ENCODE measurements at places on chromosomes 2 and 18.

GRCh38 chr2:139574371-139574770, 794.2 kb upstream of the NXPH2 start:
- no peak for DNase-seq

DNA sequence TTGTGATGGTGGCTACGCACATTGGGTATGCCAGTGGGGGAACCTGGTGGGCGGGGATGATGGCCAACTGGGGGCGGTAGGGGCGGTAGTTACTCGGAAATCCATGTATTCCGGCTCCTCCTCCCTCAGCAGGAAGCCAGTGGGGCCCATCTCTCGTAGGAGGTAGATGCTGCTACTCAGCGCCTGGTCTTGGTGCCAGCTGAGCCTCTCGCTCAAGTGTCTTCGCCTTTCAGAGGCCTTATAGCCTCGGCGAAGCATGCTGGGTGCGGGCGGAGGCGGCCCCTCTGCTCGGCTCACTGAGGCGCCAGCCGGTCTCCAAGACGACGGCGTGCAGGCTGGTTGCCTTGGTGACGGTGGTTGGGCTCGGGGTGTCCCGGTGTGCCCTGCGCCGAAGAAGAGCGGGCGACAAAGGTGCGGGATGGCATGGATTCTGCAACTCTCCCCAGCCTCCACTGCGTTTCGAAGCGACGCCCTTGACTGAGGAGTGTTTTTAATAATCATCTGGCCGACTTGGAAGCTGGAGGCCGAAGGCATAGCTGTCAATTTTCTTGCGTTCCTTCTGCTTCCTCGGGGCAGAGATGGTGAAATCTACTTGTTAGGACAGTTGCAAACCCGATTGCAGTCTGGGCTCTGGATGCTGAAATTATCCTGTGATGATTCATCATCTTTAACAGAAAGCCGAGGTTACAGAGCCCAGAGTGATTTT, at the start of gene ZSWIM2:
Gene ZSWIM2 (minus strand): TSS at position 298 of the 706 bp plus-strand sequence. CDS start 40 bp downstream, at position 258.
- no peak for DNase-seq

DNA sequence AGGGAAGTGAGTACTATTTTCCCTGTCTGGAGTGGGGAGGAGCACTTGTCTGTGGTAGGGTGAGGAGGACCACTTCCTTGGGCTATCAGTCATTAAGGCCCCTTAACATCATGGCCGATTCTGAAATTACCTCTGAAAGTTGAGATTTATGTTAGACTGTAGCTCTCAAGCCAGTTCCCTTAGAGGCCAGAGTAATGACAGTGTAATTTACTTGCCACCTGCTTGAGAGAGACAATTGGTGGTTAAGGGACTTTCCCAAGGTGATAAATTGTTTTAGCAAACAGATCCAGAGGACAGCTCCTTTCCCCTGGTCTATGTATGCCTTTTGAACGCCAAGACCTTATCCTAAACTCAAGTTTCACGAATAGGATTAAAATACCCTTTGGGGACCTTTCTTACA, 56.1 kb downstream of the NEDD4L start:
- no peak for DNase-seq

- DNase-seq: no peak
These were observed 87.3 kb upstream of the SPHKAP start for GRCh38 chr2:228268756-228269155.

GRCh38 chr2:22167256-22167655, 1043.5 kb downstream of the TDRD15 start:
- no peak for DNase-seq

GRCh38 chr2:54810246-54810645, 86.8 kb downstream of the EML6 start:
- DNase-seq: no peak

DNA sequence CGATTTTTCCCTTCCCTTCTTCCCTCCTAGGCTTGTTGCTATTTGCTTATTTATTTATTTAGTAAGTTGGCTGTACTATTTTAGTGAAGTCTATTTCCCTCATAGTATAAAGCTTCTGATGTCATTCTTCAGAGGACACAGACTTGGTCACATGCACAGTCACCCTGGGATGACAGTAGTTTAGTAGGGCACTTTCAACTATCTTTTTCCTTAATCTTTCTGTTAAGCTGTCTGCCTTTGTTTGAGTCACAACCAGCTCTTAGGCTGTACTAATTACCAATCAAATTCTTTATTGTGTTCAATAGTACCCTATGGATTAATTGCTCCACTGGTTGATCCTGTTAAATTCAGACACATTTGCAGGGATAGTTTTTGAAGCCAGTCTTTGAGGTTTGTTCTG, 26.9 kb upstream of the RAB31 start:
- DNase-seq: no peak

DNA sequence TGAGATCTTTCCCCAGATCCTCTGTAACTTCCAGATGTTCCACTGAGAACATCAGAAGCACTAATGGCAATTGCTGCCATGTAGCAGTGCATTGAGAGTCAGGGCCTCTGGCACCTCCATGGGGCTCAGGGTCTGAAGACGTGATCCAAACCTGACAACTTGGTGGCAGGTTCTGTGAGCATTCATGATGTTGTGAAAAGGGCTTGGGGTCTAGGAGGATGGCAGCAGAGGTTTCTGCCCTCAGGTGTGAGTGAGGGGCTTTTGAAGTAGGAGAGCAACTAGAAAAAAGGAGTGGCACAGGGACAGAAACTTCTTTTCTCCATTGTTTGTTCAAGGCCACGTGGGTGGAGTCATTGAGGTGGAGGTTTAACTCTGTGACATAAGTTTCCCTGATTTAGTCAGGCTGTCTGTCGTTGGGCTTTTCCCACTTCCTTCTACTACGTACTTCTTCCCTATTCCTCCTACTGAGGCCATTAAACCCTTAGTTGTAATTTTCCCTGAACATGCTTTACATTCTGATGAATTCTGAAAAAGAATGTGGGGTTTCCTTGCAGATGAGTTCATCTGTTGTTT, 13.1 kb downstream of the CFLAR start:
- DNase-seq: no peak

GRCh38 chr2:55017428-55017827, 32.8 kb downstream of the RTN4 start:
- no peak for DNase-seq

GRCh38 chr2:235024931-235025773, 73.3 kb downstream of the SH3BP4 start:
- DNase-seq: no peak

GRCh38 chr2:129753261-129753660, 226.2 kb upstream of the RAB6C start:
- no peak for DNase-seq

DNA sequence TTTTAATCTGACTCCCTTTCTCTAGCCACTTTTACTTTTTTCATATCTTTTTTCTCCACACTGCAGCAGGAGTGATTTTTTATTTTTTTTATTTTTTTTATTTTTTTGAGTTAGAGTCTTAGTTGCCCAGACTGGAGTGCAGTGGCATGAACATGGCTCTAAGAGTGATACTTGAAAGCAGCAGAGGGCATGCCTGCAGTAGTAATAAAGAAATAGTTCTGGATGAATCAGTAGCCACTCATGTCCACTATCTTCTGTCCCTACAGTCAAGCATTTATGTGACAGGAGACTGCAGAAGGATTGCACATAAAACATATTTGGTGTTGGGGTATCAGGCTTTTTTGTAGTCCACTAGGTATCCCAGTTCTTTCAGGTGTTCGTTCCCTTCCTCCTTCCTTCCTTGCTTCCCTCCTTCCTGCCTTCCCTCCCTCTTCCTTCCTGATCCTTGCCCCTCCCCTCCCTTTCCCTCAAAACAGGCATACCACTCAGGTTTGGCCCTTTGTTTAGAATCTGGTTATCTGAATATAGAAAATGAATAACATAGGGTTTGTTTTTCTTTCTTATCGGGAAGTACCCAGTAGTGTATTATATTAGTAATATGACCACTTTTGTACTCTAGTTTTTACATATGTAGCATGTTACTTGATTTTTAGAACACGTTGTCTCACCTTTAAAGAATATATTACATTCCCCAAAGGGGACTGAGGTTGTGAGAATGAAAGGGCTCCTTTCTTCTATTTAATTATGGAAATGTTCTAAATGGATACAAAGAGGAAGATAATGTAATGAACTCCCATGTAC, 23.5 kb downstream of the MIB1 start:
- DNase-seq: no peak

GRCh38 chr2:239225371-239225851, 175.4 kb downstream of the HDAC4 start:
- no peak for DNase-seq

DNA sequence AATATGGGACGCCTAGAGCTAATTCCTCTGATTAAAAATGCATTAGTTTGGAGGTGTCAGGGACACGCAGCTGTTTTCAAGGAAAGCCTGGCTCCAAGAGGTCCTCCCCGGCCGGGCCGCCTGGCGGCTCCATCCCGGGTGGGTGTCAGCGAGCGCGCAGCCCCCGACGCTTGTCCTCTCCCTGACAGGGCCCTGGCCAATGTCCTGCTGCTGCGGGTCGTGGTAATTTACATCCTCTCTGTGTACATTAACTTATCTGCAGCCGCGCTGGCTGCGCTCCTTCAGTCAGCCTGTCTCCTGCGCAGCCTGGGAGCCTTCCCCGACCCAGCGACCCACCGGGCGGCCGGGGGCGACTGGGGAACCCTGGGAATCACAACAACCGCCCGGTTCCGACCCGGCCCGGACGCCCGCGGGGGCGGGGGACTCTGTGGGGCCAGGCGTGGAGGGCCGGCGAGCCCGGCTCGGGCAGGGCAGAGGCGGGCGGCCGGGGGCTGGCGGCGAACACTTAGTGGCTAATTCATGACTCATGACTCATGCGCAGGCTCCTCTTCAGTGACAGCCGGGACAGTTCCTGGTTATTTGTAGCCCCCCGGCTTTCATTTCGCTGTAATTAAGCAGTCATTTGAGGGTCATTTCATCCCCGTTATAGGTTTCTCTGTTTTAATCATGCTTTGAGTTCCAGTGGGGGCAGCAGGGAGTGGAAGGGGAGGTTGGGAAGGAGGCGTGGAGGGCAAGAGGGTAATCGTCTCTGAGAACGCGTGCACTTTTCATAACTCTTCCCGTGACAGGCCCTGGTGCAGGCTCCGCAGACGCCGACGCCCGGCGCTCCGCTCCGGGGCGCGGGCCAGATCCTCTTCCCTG, 141.9 kb upstream of the CTAGE1 start:
- no peak for DNase-seq

- no peak for DNase-seq
These were observed 970.2 kb downstream of the BCL11A start for GRCh38 chr2:59583173-59583765.

- no peak for DNase-seq
These were observed 8.3 kb upstream of the RBM43 start for GRCh38 chr2:151269798-151270568.

GRCh38 chr2:32656069-32656468, 28.2 kb downstream of the TTC27 start:
- no peak for DNase-seq

DNA sequence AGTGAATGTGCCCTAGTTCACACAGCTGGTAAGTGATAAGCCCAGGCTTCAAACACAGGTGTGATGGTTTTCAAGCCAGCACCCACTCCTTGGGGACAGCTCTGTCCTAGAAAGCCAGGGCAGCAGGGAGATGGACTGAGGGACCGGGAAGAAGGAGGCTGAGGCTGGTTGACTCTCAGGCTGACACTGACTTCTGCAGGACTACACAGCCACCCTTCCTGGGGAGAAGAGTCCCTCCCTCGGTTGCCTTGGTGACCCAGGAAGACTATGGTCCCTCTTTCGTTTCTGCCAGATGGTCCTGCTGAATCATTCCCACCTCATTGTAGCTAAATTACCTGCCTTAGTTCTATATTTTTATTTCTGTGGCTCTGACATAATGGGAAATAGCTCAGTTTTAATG, 11.3 kb upstream of the FSHR start:
- DNase-seq: no peak

- DNase-seq: no peak
These were observed 104.5 kb upstream of the CAVIN2 start for GRCh38 chr2:191951376-191951775.

Measured in esophagus squamous epithelium (tissue), 5 donors.